IMR-90 (cell line): ENCODE measurements at places on chromosomes 7 and 10. TPM values are rescaled to one million over a fixed set of nuclear protein-coding genes. Genes with fewer than 3 reads are reported as not detected.

The SPDYE1 gene
- not detected in 2 replicates for total RNA-seq

The LDB3 gene
- total RNA-seq, result 0.28 and 0.36 TPM in 2 replicates

The SLC18A2 gene
- total RNA-seq, result not detected in 2 replicates

The OR2A7 gene
- total RNA-seq, result not detected in 2 replicates

The VWDE gene
- 0.18 and 0.28 TPM in 2 replicates for total RNA-seq
